ENCODE measurements at places on chromosomes 11 and 22.

- no peak for DNase-seq
These were observed 255.2 kb upstream of the POU2AF2 start for GRCh38 chr11:110990311-110990710.

GRCh38 chr22:43448048-43448447, 36.2 kb downstream of the MPPED1 start:
- DNase-seq = peak; percentile 17

DNA sequence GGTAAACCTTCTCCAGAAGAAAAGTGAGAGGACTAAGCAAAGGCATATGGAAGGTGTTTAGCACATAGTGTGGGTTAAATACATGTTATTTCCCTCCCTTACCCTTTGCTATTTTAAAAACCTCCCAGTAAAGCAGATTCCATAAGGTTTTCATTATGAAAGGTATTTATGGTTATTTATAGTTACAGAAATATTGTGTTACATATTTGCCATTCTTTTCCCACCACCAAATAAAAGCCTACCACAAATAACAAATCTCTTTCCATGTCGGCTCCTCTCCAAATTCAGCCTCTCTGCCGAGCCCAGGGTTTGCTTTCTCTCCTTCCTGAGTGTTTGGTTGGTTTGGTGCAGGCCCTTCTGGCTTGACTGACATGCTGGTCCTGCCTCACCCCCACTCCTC, 64.4 kb downstream of the INSC start:
- no peak for DNase-seq

DNA sequence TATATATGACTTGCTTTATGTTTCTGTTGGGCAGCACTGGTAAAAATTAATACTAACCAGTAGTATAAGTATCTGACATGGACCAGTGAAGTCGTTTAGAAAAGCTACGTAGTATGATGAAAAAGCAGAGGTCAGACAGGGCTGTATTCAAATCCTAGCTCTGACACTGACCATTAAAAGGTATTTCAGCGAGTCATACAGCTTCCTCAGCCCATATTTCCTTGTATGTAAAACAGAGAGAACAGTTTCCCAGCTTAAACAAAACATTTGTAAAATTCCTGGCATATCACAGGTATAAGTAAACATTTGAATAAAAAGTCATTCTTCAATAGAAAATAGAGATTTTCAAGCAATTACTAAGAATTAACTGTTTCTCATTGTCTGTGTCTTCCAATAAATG, 4.2 kb downstream of the NOX4 start:
- DNase-seq = no peak

DNA sequence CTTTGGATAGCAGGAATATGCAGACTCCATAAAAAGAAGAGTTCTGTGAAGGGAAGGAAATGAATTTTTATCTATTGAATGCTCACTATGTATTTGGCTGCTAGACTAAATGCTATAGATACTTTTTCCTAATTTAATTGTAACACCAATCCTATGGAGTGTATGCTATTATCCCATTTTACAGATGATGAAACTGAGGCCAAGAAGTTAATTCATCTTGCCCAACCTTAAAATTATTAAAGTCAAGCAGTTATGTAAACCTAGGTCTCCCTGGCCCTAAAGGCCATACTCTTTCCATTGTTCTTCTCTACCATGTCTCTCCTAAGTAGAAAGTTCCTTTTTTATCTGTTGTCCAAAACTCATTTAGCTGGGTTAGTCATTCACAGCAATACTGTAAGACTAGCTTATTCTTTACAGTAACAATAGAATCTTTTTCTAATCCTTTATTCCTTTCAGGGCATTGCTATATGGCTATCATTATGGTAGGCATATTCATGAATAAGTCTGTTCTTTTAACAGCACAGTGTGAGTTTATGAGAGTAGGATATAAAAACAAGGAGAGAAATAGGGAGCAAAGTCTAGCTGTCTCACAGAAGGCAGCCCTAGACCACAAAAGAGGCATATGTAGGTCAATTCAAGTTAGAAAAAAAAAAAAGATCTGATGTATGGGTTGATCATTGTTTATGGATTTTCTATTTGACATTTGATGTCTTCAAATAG, 50.5 kb downstream of the MAML2 start:
- no peak for DNase-seq

- no peak for DNase-seq
These were observed 23.0 kb downstream of the NADSYN1 start for GRCh38 chr11:71476031-71476430.

DNA sequence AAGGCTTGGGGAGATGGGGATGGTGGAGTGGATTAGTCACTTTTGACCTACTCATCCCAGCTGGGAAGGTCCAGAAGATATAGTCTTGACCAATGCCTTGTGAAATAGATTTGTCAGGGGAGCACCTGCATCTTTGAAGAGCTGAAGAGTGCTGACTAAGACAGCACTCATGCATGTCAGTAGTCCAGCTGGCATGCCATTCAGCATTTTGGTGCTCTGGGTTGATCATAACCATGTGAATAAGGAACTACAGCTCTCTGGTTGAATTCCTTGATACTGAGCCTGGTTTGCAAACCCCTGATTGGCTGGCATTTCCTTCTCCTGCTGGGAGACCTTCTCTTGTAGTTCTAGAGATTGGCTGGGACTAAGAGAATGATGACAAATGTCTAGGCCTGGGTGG, 106.8 kb upstream of the ALX4 start:
- no peak for DNase-seq

- no peak for DNase-seq
These were observed 210.7 kb upstream of the API5 start for GRCh38 chr11:43101113-43101512.

- DNase-seq = peak; percentile 86
These were observed 35.0 kb upstream of the OR9G4 start for GRCh38 chr11:56783448-56784041.

GRCh38 chr22:20979243-20979809, 2.8 kb upstream of the LZTR1 start:
- peak; percentile 97 for DNase-seq

DNA sequence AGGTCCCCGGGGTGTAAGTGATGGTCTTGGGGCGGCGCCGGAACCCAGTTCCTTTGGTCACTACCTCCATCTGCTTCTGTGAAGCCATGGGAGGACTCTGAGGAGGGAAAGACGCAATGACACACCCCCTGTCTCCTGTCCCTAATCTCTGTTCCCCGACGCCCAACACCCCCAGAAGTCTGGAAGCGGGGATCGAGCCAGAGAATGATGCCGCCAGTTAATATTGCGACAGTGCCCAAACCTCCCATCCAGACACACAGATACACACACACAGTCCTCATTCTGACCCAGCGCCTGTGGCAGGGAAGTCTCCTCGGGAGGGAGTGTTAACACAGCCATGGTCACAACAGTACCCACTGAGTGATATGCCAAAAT, 352 bp downstream of the C22orf23 start:
- no peak for DNase-seq

- no peak for DNase-seq
These were observed 15.3 kb upstream of the MUC5B start for GRCh38 chr11:1207401-1208143.

DNA sequence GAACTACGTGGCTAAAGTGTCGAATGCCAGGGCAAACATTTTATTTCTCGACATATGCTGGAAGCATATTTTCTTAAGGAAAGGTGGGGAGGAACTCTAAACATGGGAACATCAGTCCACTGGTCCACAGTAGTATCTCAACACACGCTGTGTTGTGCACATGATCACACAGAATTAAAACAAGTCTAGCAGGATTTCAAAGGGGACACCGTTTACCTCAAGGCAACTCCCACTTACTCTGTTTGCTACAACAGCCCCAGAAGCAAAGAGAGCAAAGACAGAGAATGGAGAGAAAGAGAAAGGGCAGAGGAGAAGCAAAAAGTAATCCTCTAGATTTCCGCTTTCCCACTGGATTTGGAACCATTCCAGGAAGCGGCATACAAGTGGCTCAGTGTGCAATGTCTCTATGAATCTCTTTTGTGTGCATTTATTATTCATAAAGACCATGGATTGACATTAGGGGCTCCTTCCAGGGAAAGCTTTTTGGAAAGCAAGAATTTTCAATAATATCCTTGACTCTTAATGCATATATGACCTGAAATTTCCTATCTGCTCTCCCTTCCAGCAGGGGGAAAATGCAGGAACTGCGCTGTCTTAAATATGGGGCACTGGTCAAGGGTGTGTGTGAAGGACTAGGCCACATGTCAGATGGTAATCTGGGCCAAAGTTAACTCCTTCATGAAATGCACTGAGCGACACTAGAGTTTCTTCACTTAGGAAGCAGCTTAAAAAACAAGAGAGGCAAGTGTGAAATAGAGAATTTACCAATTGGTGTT, 34.8 kb upstream of the CCDC34 start:
- no peak for DNase-seq

GRCh38 chr11:59898650-59899049, 20.1 kb downstream of the OOSP3 start:
- DNase-seq = no peak

- DNase-seq = peak; percentile 40
These were observed 86.6 kb downstream of the DDX10 start for GRCh38 chr11:108751444-108751843.

DNA sequence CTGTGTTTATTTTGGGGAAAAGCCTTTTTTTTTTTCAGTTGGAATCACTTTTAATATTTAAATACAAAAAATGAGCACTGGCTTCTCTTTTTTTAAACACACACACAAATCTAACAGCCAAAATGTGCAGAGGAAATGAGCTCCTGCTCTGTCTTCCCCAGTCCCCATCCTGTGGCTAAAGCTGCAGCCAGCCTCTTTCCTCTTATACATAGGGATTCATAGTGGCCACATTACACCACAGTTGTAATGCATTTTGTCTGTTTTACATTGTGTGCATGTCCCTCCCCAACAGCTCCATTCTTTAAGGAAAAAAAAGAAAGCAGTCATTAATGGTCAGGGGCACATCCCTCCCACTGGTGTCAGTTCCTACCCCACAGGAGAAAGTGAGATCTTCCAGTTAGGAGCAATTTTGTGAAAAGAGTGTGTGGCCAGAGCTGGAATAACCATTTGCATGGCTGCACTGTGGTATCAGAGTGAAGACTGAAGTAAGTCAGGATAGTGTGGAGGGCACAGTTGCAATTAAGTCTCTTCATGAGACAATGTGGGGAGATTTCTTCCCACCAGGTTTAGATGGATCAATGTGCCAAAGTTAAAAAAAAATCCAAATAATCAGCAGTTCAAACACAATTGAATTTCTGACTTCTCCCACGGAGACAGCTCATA, 220.6 kb downstream of the TMEM135 start:
- no peak for DNase-seq

DNA sequence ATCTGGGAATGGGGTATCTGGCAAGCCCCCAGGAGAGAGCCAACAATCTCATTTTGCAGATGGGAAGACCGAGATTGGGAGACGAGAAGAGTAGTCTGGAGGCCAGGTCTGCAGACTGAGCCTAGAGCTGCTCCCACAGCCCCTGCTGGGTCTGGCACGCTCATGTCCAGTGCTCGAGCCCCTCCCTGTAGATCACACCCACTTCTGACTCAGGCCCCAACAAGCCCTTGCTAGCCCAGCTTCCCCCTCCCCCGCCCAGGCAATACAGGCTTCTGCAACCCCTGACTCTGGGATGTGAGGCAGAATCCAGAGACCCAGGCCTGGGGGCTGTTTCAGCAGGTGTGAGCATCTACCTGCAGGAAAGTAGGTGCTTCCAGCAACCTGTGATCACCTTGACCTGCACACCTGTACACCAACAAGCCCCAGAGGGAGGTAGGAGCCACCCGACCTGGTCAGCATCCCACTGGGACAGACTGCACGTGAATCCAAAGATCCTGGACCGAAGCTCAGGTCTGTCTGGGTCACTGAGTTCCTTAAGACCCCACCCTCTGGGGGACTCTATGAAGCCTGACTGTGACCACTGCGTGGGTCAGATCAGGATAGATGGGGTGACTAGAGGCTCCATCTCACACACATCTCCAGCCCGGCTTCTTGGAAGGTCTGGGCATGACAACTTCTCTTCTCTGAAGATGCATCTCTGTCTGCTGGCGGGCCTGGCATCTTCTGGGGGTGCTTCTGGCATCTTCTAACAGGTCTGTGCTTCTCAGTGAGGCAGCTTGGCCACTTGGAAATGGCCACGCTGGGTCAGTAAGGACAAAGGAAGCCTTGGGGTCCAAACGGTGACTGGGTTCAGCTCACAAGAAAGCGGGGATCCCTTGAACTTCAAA, 29.3 kb downstream of the LINC01488 start:
- no peak for DNase-seq

- DNase-seq = no peak
These were observed 4.3 kb upstream of the ZBED4 start for GRCh38 chr22:49849161-49850020.

DNA sequence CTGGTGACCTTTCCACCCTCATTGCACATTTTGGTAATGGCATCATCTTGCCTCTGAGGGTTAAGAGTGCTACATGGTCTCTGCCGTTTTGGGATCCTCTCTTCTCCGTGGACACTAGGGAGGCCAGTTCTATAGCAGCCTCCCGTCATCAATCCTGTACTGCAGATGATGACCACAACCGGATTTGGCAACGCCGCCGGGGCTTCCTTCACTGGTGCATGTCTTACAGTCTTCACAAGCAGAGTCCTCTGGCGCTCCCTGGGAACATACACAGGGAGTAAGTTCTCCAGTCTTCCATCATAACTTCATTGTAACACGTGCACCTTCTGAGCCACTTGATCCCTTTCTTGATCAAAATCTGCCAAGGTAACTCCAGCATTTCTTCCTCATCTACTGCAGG, 69.0 kb upstream of the SLC22A12 start:
- DNase-seq = no peak
